Activated CD4-positive, alpha-beta T cell treated with anti-CD3 and anti-CD28 coated beads, Interleukin-2, amount 10 ng/mL, durations not matched to agents 7 days and 5 days (primary cell): ENCODE measurements at places on chromosomes 12 and 14.

GRCh38 chr14:92724516-92725340 is 23.7 kb downstream of the LGMN start:
- no peak for DNase-seq

- DNase-seq, result no peak
These were observed 88.4 kb downstream of the TMCC3 start for GRCh38 chr12:94561943-94562411.

GRCh38 chr14:90999299-90999698 is 61.1 kb downstream of the RPS6KA5 start:
- no peak for DNase-seq

GRCh38 chr12:105454688-105455087 is 124.2 kb downstream of the C12orf75 start:
- no peak for DNase-seq

DNA sequence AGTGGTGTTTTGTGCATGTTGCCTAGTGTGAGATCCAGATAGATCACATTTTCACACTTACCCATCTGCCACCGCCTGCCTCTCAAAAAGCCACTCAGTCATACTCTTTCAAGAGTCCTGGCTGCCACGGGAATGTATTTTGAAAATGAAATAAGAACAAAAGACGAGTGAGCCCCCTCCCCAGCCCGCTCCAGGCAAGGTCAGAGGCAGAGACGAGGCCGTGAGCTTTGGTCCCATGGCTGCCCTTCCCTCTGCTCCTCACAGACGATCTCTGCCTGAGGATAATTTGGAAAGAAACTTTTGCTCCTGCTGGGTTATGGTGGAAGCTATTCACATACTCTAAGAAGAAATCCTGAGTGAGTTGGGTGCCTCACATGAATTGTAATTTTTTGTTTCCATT is 924.3 kb downstream of the BCL11B start:
- no peak for DNase-seq

- DNase-seq, result no peak
These were observed 43.4 kb upstream of the ST8SIA1 start for GRCh38 chr12:22377731-22378496.

DNA sequence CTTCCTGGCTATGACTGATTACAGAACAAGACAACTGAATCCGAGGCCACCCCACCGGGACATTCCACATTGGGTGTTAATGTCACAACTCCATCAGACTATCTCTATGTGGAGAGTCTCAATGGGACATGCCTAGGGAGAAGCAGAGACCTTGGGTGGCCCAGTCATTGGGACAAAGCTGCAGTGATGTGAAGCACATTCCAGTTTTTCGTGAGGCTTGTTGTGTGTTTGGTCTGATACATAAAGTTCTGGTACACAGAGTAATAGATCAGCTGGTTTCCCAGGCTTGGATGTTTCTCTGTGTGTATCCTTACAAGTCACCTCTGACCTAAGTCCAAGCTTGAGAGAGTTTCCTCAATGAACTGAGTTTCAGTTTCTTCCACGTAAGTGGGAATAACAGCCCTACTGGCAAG is 42.3 kb downstream of the CPM start:
- no peak for DNase-seq

- no peak for DNase-seq
These were observed 21.8 kb downstream of the VASH1 start for GRCh38 chr14:76782885-76783566.

GRCh38 chr12:94689646-94690036 is 39.3 kb upstream of the TMCC3 start:
- no peak for DNase-seq

DNA sequence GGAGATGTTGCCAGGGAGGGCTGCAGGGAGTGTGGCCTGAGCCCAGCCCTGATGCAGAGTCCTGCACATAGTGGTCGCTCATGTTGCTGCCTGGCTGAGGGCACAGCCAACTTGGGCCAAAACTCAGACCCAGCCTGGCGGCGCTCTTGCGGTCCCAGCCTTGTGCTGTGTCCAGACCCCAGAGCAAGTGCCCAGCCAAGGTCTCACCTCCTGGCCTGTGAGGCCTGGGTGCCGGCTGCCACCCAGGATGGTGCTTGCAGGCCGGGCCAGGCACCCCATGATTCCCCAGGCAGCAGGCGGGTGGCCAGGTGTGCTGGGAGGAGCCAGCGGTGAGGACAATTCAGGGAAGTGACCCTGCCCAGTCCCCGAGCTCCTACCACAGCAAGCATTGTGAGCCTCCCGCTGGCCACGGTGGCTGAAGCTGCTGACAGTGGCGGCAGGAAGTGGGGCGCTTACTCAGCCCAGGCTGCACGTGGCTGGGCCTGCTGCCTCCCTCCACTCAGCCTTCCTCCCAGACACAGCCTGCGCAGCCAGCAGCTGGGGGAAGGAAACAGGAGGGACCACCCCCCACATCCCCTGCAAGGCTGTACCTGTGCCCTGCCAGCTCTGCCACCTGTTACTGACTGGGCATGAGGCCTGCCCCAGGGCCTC is 17.7 kb upstream of the PGF start:
- peak; percentile 18 for DNase-seq

GRCh38 chr12:13941258-13942249 is 39.8 kb downstream of the GRIN2B start:
- no peak for DNase-seq

GRCh38 chr14:60670989-60671388 is 21.7 kb upstream of the SIX1 start:
- DNase-seq, result no peak

DNA sequence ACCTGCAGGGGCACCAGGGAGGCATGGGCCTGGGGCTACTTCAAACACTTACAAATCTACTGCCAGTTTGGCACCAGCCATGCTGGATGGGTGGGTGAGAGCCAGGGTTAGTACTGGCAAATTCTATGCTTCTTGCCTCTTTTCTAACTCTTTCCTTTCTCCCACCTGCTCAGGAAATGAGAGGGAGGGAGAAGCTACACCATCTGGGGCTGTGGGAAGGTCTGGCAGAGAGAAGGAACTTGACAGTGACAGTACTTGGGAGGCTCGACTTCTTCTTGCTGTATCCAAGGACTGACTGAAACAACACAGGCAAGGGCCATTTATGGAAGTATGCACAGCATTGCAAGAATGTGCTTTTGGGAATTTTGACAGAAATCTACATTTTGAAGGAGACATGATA is 149.6 kb upstream of the DYRK2 start:
- DNase-seq, result no peak

DNA sequence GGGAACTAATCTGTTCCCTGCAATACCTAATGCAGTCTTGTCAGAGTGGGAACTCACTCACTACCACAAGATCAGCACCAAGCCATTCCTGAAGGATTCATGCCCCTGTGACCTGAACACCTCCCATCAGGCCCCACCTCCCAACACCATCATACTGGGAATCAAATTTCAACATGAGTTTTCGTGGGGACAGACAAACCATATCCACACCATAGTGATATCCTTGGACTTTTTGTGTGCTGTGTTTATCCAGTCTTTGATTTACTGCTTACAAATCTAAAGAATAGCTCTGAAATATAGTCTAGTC is 243.5 kb downstream of the FBXL14 start:
- DNase-seq, result no peak

DNA sequence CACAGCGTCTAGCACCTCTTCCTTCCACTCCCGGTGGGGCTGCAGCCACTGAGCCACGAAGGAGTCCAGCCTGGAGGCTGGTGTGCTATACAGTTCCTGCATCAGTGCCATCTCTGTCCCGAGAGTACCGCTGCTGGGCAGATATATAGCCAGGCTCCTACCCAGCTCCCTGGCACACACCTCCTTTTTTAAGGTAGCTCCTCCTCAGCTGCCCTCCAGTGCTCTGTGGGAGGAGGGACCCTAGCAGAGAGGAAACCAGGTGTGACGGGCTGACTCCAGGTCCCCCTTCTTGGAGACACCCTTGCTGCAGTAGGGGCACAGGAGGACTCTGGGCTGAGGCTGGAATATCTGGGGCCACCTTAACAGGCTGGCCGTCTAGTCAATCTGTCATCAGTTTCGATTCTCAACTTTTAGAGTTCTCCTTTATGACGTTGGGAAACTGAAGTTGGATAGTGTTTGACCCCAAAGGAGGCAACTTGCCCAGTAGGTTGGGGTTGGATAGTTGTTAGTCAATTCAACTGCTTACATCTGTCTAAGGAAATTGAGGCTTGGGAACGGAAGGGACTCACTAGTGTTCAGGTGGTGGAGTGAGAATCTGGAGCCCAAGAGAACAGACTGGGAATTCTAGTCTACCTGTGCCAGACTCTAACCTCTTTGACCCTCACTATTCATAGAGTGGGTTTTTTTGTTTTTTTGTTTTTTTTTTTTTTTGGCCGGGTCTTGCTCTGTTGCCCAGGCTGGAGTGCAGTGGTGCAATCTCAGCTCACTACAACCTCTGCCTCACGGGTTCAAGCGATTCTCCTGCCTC is at the start of gene OASL:
OASL (minus strand) TSS at position 386 of the 808 bp plus-strand sequence; CDS start at position 111, 275 bp downstream.
- DNase-seq, result peak; percentile 75

GRCh38 chr14:63428486-63428885 is 109.8 kb upstream of the GPHB5 start:
- DNase-seq, result no peak

DNA sequence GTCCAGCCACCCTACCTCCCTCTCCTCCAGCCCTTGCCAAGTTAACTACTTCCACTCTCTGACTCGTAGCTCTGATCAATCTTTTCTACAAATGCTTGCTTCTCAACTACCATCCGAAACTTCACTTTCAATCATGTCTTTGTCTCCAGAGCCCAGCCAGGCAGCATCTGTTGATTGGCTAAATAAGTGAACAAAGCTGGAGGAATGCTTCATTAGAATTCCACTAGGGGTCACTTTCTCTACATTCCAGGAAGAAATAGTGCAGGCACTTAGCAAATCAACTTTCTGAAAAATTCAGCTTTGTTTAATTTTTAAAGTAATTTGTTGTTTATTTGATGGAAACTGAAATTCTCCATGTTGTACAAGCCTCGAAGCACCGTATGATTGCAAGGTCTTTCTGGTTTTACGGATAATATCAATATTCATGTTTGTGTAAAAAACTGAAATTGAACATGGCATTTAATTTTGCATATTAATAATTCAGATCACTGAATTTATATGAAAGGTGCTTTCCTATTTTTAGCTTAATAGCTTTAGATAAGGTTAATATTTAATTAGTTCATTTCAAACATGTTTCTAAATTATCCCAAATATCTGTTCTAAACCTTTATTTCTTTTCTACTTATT is 32.4 kb upstream of the HELB start:
- DNase-seq, result peak; percentile 45

- DNase-seq, result no peak
These were observed 93.3 kb downstream of the MYRFL start for GRCh38 chr12:69918287-69918686.

DNA sequence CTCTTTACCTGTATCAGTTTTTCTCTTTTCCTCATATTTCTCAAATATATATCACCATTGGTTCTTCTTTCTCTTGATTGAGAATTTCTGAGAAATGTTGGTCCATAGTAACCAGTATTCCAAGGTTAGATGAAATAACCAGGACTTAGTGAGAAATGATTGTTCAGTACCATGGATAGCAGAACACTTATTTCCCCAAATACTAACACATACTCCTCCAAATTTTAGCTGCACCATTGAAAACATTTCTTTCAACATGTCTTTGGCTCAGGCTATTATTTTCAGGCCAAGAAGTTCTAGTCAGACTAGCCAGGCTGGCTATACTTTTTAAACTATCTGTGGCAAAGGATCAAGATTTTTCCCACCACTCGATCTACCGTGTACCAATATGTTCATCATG is 113.3 kb downstream of the PTPRO start:
- DNase-seq, result no peak

- no peak for DNase-seq
These were observed 23.8 kb upstream of the GPR132 start for GRCh38 chr14:105088812-105089745.

DNA sequence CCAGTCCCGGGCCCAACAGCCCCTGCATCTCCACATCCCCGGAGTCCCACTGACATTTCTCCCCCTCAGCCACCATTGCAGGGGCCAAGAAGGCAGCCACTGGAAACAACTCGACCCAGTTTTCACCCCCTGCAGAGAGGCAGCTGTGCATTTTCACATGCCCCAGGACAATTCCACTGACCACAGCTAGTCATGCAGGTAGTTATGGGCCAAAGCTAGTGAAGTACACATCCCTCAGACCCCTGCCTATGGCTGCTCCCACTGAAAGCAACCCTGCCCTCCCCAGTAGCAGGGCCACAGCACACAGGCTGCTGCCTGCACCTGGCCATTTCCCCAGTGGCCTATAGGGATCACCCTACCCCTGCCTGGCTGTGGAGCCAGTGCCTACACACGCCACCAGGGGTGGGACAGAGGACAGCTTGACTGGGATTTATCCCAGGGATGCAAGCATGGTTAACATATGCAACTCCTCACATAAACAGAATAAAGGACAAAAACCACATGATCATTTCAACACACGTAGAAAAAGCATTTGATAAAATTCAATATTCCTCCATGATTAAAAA is 154.0 kb downstream of the NDUFA12 start:
- no peak for DNase-seq

GRCh38 chr12:94286583-94287244 is 138.3 kb downstream of the PLXNC1 start:
- DNase-seq, result no peak

- no peak for DNase-seq
These were observed 171.2 kb downstream of the ZFP36L1 start for GRCh38 chr14:68621400-68622365.

DNA sequence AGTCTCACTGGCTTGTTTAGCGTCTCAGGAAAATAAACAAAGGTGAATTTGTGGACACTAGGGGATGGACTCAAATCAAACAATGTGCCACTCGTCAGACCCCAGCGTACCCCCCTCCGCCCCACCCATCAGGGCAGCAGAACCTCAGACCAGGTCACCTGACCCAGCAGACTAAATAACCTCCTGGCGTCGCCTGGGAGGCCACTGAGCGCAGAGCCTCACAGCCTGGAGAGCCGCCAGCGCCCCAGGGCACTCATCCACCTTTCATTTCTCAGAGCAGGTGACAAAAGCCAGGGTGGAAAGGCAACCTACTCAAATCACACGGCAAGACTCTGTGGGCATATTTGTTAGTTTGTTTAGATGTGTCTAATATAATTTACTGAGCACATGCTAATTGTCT is 100.9 kb downstream of the DICER1 start:
- DNase-seq, result no peak

DNA sequence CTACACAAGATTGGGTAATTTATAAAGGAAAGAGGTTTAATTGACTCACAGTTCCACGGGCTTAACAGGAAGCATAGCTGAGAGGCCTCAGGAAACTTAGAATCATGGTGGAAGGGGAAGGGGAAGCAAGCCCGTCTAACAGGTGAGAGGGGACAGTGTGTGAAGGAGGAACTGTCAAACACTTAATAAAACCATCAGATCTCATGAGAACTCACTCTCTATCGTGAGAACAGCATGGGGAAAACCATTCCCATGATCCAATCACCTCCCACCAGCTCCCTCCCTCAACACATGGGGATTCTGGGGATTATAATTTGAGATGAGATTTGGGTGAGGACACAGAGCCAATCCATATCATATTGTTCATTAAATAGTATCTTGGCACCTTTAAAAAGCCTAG is 56.1 kb downstream of the EPS8 start:
- DNase-seq, result no peak

- no peak for DNase-seq
These were observed 10.3 kb downstream of the HNF1A start for GRCh38 chr12:120988658-120989057.
